Activated T-helper 2 cell treated with anti-CD3 and anti-CD28 coated beads, Interferon-gamma antibody, Interleukin-2, Interleukin-4, amounts not matched to agents 10 μg/mL and 5 μg/mL and 100 μg/mL, durations not matched to agents 14 hours and 24 hours and 36 hours (primary cell): ENCODE measurements at places on chromosomes 6 and 20.

DNA sequence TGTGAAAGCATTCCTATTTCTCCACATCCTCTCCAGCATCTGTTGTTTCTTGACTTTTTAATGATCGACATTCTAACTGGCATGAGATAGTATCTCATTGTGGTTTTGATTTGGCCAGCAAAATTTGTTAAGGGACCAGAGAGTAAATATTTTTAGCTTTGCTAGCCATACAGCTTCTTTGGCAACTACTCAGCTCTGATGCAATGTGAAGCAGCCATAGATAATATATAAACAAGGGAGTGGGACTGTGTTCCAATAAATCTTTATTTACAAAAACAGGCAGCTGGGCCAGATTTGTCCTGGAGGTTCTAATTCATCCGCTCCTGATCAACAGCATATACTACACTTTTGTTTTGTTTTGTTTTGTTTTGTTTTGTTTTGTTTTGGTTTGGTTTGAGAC is 202.9 kb downstream of the ZNF217 start:
- DNase-seq = no peak

- no peak for DNase-seq
Measured at GRCh38 chr6:138428944-138429598, 25.0 kb downstream of the HEBP2 start.

DNA sequence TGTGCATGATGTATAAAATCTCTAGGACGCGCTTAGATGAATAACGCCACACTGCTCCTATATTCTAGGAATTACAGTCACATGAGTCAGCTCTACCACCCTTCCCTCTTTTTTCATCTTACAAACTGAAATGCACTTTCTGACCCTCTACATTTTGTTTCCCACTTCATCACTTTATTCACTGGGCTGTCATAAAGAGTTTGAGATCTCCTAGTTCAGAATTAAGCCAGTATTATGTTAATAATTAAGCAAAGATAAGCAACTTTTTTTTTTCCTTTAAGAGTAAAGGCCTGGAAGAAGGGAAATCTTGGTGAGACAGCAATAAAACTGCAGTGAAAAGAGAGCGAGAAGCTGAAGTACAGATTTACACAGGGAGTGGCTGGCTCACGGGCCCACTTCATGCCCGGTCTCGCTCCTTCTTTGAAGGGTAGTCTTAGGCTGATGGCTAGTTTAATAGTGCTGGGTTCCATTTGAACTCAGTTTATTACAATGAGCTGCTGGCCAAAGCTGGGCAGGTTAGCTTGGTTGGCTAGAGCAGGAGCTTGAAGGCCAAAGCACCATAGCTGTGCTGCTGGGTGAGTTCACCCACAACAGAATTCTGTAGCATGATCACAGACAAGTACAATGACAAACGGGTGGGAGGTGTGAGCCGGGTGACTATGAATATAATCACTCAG is 110.6 kb downstream of the MAP7 start:
- no peak for DNase-seq

- DNase-seq = no peak
Measured at GRCh38 chr20:45463709-45464108, 5.8 kb upstream of the WFDC2 start.

DNA sequence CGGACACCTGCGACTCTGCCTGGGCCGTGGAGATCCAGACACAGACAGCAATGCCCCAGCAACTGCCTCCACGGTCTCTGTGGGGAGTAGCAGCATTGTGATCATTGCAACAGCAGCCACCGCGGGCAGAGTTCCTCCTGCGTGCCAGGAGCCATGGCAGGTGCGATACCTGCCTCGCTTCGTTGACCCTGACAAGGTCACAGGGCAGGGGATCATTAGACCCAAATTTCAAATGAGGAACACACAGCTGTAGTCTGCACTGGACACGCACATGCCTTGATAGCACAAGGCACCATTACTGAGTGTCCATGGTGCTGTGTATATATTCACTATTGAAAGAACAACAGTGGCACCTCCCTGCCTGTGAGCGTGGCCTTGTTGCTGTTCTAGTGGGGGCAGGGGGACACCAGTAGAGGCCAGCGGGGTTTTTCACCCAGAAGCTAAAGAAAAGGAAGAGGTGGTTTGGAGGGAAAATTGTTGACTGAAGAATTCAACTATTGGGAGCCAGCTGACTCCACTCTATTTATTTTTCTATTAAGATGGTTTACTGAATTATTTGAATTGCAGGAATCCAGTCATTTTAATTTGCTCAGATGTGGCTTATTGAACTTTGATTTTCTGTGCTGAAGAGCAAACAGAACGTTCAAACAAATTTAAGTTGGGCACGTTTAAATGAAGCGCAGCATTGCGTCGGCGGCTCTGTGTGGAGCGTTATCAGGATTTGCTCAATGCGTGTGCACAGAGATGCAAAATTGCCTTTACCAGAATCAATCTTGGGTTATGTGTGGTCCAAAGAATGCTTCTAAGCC is 60.2 kb upstream of the RPS6KA2 start:
- no peak for DNase-seq

DNA sequence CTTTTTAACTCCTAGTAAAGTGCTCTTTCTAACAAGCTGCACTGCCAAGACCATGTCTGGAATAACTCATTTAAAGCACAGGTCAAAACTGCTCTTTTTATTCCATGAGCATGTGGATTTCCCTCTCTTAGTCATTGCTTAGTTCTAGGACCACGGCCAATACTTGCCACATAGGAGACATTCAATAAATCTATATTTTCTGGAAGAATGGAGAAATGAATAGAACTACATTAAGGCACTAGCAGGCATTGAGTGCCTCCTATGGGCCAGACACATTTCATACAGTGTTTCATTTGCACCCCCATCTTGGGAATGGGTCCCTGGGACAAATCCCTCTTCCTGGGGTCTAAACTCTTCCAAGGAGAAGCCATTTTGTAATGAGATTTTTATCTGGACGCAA is 552.8 kb upstream of the CITED2 start:
- no peak for DNase-seq

DNA sequence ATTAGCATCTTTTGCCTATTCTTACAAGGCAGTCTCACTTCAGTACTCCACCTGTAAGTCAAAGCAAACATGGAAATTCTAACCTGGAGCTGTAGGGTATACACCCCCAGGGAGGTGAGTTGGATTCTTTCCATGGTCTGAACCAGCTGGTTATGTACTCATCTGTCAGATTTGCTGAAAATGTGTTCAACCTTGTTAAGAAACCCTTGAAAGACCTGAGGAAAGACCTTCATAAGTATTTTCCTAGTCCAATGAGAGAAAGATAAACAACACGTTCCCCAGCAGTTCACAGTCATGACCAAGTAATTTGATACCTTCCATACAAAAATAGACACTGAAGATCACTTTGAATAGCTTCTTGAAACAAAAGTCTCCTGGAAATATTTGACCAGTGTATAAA is 42.5 kb downstream of the ID4 start:
- no peak for DNase-seq

GRCh38 chr20:19996917-19997316 is 20.2 kb upstream of the NAA20 start:
- DNase-seq = no peak

DNA sequence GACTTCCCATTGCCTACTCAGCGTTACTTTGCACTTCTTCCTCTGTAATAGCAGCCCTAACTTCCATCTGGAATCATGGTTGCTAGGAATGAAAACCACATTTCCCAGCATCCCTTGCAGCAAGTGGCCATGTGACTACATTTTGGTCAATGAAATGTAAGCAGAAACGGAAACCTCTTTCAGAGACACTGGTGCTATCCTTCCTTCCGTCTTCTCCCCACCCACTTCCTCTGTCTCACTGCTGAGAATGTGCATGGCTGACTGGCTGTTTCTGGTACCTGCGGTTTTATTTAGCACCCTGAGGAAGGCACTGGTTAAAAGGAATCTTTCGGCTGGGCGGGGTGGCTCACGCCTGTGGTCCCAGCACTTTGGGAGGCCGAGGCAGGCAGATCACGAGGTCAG is 107.4 kb downstream of the SCML4 start:
- peak; percentile 77 for DNase-seq

DNA sequence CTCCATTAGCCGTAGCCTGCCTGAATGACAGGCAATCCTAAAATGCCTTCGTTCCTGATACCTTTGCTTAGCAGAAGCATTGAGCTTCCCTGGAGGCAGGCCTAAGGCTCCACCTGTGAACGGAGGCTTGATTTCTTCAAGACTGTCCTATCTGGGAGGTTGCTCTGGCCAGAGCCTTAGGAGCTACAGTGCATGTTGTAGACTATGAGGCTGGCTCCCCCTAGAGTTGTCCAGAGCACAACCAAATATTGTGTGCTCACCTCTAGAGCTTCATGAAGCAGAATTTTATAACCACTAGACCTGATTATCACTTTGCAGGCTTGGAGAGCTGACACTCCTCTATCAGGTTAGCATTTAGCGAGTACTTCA is 217.8 kb downstream of the MAFB start:
- no peak for DNase-seq

DNA sequence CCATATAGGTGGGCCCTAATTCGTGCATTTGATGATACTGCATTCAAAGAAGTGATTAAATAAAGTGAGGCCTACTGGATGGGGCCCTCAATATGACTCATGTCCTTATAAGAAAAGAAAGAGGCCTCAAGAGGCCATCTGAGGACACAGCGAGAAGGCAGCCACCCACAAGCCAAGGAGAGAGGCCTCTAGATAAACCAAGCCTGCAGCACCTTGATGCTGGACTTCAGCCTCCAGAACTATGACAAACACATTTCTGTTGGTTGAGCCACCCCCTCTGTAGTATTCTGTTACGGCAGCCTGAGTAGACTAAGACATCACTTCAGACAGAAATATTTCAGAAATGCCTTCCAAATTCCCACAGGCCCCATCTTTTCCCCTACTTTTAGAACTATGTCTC is 82.5 kb upstream of the PLEKHG1 start:
- DNase-seq = no peak

DNA sequence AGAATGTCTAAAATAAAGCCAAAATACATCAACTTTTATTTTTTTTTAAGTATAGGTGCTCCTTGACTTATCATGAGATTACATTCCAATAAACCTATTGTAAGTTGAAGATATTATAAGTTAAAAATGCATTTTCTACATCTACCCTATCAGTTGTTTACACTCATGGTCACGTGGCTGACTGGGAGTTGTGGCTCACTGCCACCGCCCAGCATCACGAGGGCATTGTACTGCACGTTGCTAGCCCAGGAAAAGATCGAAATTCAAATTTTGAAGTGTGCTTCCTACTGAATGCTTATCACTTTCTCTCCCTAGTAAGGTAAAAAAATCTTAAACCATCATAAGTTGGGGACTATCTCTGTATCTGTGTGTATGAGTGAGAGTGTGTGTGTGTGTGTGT is 126.6 kb upstream of the RIN2 start:
- DNase-seq = no peak

DNA sequence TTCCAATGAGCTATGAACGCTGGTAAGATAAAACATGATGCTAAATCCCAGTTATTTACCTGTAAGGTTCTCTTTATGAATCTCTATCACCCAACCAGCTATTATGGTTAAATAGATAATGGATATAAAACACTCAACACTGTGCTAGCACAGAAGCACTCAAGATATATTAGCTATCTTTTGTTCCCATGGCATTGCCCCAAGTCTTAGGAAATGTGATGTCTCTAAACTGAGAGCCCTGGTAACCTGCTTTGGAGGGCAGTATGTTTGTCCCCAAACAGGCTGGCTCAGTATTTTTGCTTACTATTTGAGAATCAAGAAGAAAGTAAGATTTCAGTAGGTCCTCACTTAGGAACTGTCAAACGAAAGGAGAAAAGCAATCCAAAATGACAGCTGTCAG is 90.5 kb downstream of the BTBD9 start:
- DNase-seq = no peak

- no peak for DNase-seq
Measured at GRCh38 chr6:69888482-69889233, 22.3 kb downstream of the COL19A1 start.

GRCh38 chr6:6927521-6928361 is 180.0 kb upstream of the RREB1 start:
- DNase-seq = no peak
